Stomach (tissue), 19 donors: ENCODE measurements at places on chromosomes 7 and 10. TPM values are rescaled to one million over a fixed set of nuclear protein-coding genes. Genes with fewer than 3 reads are reported as not detected.
A peak's percentile ranks its signal among the peaks of the same experiment; 100 is the strongest.

DNA sequence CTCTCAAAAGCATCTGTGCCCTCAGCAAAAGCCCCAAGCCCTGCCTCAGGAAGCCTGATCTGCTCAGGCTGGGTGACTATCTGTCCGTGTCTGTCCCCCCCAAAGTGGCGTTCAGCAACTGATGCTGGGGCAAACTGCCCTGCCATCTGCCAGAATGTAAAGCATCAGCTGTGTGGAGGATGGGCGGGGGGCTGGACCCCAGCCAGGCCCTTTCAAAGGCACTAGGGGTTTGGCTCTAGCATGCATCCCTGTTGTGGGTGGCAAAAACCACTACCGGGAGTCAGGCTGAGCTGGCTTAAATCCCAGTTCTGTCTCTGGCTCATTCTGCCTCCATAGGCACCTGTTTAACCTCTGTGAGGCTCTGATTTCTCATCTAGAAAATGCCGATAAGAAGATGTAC is 35.5 kb downstream of the GPRIN2 start:
- no peak overlapping the region for H3K27ac ChIP-seq
- H3K36me3 ChIP-seq: no peaks in the 10 kb centered on the region
- H3K4me3 ChIP-seq: no peak overlapping the region
- H3K4me1 ChIP-seq: peaks cover 9% of the 10 kb centered on the region

DNA sequence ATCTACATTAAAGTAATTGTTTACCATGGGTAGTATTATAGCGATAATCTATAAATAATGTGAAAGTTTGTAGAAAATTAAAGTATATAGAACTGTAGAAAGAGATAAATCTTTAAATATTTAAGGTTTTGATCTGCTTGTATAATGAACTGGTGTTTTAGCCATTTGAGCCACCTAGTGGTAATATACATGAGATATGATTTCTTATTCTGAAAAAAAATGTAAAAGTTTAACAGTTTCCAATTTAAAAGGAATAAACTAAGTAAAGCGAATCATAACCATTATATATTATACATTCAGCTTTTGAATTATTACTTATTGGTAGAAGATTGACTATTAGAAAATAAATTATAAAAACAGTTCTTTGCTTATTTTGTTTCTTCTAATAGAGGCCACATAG is 91.2 kb downstream of the OTUD1 start:
- H3K27ac ChIP-seq: no peak overlapping the region
- DNase-seq: peak; percentile 17
- H3K27me3 ChIP-seq: no peaks in the 10 kb centered on the region
- no peaks in the 10 kb centered on the region for H3K36me3 ChIP-seq
- no peak overlapping the region for H3K4me3 ChIP-seq

DNA sequence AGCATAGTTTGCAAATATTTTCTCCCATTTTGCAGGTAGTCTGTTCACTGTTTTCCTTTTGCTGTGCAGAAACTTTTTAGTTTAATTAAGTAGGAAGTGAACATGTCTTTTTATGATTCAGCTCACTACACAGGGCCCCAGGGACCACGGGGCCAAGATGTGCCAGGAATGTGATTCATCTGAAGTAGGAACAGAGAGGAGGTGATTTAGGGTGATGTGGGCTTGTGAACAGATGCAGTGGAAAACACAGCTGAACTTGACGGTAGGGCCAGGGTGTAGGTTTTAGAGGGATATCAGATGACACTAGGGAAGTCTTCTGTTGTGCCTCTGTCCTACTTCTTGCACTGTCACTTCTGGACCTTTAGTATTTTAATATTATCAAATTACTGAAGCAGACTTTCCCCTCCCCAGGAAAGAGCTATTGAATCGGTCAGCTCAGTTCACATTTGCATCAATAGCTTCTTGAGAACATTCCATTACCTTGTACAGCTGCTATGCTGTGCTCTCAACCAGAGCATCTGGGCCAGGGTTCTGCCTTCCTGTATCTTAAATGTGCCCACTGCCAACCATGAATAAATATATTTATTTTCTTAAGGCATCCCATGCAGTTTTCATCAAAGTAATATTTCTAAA is 96.9 kb downstream of the OSBPL3 start:
- H3K36me3 ChIP-seq: no peaks in the 10 kb centered on the region
- H3K4me3 ChIP-seq: no peak overlapping the region
- no peaks in the 10 kb centered on the region for H3K27me3 ChIP-seq
- no peak for DNase-seq

DNA sequence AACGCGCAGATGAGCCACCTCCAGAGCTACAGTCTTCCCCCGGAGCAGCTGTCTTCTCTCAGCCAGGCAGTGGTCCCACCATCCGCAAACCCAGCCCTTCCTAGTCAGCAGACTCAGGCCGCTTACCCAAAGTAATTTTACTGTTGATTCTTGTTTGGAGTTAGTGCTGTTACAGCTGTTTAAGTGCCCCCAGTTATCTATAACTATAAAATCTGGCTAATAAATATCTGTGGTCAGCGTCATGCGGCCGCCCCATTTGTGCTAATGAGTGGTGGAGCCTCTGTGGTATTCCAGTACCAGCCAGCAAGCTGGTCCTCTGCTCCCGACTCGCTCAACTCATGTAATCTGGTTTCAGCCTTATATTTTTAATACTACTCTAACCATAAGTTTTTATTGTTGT is 43.2 kb upstream of the TMEM236 start:
- peaks cover 26% of the 10 kb centered on the region for H3K36me3 ChIP-seq
- no peaks in the 10 kb centered on the region for H3K27me3 ChIP-seq
- DNase-seq: no peak
- no peaks in the 10 kb centered on the region for H3K4me1 ChIP-seq
- H3K4me3 ChIP-seq: no peak overlapping the region

- peak; percentile 82 for DNase-seq
- H3K27ac ChIP-seq: peak overlapping the region; percentile 78
- H3K4me3 ChIP-seq: no peak overlapping the region
- H3K36me3 ChIP-seq: no peaks in the 10 kb centered on the region
- peaks cover 32% of the 10 kb centered on the region for H3K4me1 ChIP-seq
These were observed 98.8 kb upstream of the COL1A2 start for GRCh38 chr7:94295850-94296249.

The SSC4D gene
- not detected for total RNA-seq

The LRRC18 gene
- total RNA-seq: not detected

DNA sequence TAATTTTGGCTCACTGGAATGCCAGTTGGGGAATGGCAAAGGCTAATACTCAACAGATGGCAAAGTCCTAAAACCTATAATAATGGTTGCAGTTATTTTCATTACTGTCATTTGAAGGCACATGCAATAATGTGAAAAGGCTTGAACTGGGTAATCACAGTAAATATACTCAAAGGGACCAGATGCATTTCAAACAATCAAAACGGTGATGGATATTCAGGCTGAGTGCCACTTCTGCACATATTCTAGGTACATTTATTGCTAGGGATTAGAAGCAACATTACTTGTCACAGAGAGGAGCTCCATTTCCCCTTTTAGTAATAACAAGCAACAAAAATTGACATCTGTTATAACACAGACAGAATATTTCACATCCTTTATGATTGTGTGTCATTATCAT is 171.8 kb downstream of the NXPH1 start:
- no peaks in the 10 kb centered on the region for H3K4me1 ChIP-seq
- no peak overlapping the region for H3K27ac ChIP-seq
- DNase-seq: no peak

DNA sequence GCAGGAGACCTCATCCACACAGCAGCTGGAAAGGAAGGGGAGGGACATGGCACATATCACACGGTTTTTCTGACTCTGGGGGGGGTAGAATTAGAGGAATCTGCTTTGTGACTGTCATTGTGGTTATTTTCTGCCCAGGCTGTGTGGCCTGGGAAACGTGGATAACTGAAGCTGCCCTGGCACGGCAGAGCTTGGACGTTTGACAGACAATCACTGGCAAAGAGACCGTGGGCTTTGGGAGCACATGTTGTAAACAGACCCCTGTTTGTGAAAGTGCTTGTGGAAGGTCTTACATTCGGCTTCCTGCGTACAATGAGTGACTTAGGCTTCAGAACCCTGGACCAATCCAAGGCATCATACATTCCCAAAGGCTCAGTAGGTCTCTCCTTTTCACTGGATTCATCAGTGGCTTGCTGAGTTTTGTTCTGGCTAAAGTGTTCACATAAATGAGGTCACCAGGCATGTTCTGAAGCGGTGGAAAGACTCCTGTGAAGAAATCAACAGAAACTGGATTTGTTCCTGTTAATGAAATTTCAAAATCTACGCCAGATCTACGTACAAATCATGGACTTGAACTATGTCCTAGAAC is 188.2 kb downstream of the TEX36 start:
- H3K4me3 ChIP-seq: no peak overlapping the region
- no peaks in the 10 kb centered on the region for H3K4me1 ChIP-seq
- no peaks in the 10 kb centered on the region for H3K36me3 ChIP-seq
- H3K27ac ChIP-seq: no peak overlapping the region
- peaks cover 3% of the 10 kb centered on the region for H3K27me3 ChIP-seq

DNA sequence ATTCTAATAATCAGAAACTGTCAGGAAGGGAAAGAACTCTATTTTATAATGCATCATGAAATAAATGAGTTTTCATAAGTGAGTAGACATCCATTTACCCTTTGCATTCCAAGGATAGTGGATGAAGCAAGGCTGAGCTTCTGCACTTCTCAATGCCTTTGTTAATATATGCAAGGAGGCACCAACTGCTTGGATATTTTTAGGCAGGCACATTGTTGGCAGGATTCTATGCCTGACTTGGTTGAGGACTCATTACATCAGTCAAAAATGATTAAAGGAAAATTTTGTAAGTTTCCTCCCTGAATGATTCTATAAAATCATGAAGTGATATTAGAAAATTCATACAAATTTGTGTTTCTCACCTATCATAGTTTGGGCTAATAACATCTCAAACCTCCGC is 612.2 kb upstream of the POM121L12 start:
- no peak for DNase-seq
- H3K27me3 ChIP-seq: no peaks in the 10 kb centered on the region
- H3K4me3 ChIP-seq: no peak overlapping the region

GRCh38 chr10:31770307-31770902 is 158.2 kb downstream of the ARHGAP12 start:
- H3K36me3 ChIP-seq: no peaks in the 10 kb centered on the region
- H3K4me3 ChIP-seq: no peak overlapping the region
- peak; percentile 61 for DNase-seq
- H3K4me1 ChIP-seq: peaks cover 7% of the 10 kb centered on the region
- no peaks in the 10 kb centered on the region for H3K27me3 ChIP-seq
- H3K27ac ChIP-seq: no peak overlapping the region

DNA sequence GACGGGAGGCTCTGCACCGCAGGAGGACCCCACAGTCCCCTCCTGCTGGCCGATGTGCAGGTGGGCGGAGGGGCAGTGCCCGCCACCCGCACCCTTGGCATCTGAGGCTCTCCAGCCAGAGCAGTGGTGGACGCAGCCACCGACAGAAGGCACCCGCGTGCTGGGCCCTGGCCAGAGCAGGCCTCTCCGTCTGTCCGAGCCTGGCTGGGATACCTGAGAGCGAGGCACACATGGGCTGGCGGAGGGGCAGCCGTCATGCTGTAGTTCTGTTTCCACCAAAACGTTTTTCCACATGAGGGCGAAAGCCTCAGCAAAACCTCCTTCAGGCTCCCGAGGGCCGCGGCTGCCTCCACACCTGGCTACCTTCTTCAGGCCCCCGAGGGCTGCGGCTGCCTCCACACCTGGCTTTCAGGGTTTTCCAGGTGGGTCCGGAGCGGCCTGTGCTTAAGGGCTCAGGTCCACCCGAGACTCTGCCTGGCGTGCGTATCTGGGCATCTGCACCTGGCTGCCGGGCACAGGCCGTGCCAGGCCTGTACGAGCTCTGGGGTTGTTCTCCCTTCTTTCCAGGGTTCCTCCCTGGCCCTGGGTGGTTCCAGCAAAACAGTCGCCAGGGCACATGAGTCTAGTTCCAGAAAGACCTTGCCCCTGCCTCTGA is 115.5 kb downstream of the INPP5A start:
- H3K4me1 ChIP-seq: peaks cover 9% of the 10 kb centered on the region
- no peaks in the 10 kb centered on the region for H3K36me3 ChIP-seq
- no peak for DNase-seq
- H3K4me3 ChIP-seq: no peak overlapping the region

GRCh38 chr10:110304394-110304779 is 333 bp downstream of the SMNDC1 start:
- no peak for DNase-seq
- peak overlapping the region; percentile 80 for H3K4me3 ChIP-seq
- peaks cover 33% of the 10 kb centered on the region for H3K36me3 ChIP-seq
- peak overlapping the region; percentile 96 for H3K27ac ChIP-seq
- no peaks in the 10 kb centered on the region for H3K27me3 ChIP-seq

DNA sequence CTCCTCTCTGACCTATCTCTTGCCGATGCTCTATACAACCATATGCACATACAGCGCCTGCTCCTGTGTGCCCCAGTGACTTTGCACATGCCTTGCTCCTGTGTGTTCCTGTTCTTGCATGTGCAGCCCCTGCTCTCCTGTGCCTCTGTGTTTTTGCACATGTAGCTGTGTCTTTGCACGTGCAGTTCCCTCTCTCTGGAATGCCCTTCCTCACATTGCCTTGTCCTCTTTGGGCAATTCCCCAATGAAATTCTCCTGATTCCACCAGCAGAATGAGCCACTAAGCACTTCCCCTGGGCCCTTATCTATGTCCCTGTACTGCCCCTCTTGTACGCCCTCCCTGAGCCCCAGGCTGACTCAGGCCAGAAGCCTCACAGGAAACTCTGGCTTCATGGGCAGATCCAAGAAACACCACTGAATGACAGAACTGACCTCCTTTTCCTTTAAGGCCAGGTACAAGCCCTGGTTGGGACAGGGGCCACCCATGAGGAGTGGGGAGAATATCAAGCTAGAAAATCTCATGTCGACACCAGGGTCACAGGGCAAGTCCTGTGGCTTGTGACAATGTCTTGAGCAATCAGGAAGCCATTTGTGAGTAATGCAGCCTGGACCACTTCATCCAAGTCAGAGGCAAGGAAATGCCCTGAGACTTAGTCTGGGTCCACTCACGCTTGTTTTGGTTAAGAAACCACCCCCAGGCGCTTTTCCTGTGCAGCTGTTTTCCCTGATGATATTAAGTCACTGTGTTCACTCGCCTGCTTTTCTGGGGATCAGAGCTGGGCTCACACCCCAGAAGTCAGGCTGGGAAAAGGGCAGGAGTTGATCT is 1.9 kb upstream of the ARHGAP22 start:
- H3K27ac ChIP-seq: no peak overlapping the region
- H3K27me3 ChIP-seq: no peaks in the 10 kb centered on the region
- no peaks in the 10 kb centered on the region for H3K36me3 ChIP-seq
- H3K4me3 ChIP-seq: no peak overlapping the region
- DNase-seq: no peak
